Stimulated activated CD4-positive, alpha-beta T cell treated with anti-CD3 and anti-CD28 coated beads, Interleukin-1b, Interleukin-23, amount 100 ng/mL, for 1 hour (primary cell): ENCODE measurements at places on chromosomes 5 and 9.

- DNase-seq = no peak
Observed at GRCh38 chr5:179729727-179730126, 2.9 kb upstream of the MAML1 start.

DNA sequence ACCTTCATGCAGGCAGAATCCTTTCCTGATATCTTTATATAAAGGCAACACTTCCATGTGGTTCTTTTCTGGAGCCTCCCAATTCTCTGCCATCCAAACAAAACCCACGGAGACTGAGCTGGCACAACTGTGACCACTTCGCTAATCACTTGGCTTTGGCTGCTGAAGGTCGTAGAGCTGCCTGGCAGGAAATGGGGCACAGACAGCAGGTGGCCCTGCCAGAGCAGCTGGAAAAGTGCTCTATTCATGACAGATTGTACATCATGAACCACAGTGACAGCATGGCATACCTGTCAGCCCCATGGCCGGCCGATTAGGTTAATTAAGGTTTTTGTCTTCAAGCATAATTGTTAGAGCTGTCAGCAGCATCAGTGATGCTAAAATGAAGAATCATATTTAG, 141.9 kb upstream of the ANKRD55 start:
- no peak for DNase-seq

GRCh38 chr5:10849278-10849677, 88.2 kb upstream of the DAP start:
- DNase-seq = no peak

DNA sequence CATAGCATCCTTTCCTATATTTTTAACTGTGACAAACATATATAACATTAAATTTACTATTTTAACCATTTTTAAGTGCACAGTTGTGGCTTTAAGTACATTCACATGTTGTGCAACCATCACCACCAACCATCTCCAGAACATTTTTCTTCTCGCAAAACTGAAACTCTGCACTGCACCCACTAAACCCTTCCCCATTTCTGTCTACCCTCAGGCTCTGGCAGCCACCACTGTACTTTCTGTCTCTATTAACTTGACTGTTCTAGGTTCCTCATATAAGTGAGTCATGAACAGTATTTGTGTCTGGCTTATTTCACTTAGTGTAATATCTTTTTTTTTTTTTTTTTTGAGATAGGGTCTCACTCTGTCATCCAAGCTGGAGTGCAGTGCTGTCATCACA, 25.5 kb downstream of the KCNMB1 start:
- DNase-seq = no peak

- no peak for DNase-seq
Observed at GRCh38 chr9:1120500-1121165, 70.5 kb downstream of the DMRT2 start.

- no peak for DNase-seq
Observed at GRCh38 chr5:1542781-1543180, 19.0 kb upstream of the LPCAT1 start.

DNA sequence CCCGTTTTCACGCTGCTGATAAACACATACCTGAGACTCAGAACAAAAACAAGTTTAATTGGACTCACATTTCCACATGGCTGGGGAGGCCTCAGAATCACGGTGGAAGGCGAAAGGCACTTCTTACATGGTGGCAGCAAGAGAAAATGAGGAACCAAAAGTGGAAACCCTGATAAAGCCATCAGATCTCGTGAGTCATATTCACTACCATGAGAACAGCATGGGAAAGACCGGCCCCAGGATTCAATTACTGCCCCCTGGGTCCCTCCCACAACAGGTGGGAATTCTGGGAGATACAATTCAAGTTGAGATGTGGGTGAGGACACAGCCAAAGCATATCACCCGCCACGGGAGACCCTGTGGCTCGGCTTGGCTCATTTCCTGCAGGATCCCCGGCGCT, 20.2 kb downstream of the EXD3 start:
- DNase-seq = no peak

DNA sequence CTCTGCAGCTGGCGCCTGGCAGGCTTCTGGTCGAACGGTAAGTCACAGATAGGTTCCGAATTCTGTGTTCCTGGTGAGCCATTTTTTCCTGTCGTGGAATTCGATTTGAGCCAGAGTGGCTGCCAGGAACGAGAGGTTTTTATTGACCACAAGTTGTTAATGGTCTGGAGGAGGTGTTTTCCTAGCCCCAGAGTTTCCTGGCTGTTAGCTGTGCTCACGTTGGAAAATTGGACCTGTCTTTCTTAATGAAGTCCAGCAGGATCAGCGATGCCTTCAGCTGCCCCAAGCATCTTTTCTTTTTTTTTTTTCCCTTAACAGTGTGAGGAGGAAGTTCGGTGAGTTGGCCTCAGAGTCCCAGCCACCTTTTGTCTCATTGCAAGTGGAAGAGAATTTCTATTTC, 62.9 kb downstream of the COL5A1 start:
- no peak for DNase-seq
